Large intestine (tissue), 12 donors: ENCODE measurements at places on chromosomes 3 and 15. TPM values are rescaled to one million over a fixed set of nuclear protein-coding genes. Genes with fewer than 3 reads are reported as not detected.

Gene ARGFX
- not detected for polyA plus RNA-seq

- H3K27me3 ChIP-seq: no peaks in the 10 kb centered on the region
- no peak overlapping the region for H3K27ac ChIP-seq
- DNase-seq: no peak
- no peaks in the 10 kb centered on the region for H3K4me1 ChIP-seq
These were observed 237.2 kb downstream of the MBNL1 start for GRCh38 chr3:152505926-152506325.

Gene LRRC58
- polyA plus RNA-seq: 23.0 TPM

- no peaks in the 10 kb centered on the region for H3K27me3 ChIP-seq
- no peaks in the 10 kb centered on the region for H3K36me3 ChIP-seq
- H3K4me1 ChIP-seq: no peaks in the 10 kb centered on the region
- no peak overlapping the region for H3K4me3 ChIP-seq
These were observed 872.9 kb downstream of the NAALADL2 start for GRCh38 chr3:175732017-175732416.

DNA sequence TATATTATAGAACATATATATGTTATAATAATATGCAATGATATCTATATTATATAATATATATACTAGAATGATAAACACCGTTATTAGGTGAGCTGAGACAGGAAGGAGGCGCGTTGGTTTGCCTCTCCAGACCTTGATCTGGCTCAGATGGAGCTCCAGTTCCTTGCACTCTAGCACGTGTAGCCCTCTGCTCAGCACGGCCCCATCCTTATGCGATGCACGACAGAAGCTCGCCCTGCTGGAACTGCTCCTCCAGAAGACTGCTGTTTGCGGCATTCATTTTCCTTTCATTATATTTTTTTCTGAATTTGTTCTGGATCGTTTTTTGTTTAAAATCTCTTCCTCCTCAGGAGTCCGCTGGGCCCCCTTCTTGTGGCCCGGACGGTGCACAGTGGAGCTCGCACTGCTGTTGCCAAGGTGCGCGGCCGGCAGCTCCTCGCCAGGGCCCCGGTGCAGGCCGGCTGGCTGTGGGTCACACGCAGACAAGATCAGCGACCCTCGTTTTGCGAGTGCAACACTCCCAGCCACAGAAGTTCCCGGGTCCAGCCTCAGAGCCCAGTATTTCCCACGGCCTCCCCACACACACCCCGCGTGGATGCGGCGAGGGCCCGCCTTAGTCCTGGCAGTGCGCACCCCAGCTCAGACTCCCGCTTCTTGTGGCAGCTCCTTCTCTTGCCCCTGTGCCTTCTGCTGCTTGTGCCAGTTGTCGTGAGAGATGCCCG lies 112.2 kb downstream of the CHL1 start:
- H3K27me3 ChIP-seq: peaks cover 3% of the 10 kb centered on the region
- H3K27ac ChIP-seq: no peak overlapping the region
- no peaks in the 10 kb centered on the region for H3K36me3 ChIP-seq
- H3K4me1 ChIP-seq: no peaks in the 10 kb centered on the region
- no peak for DNase-seq
- no peak overlapping the region for H3K4me3 ChIP-seq

DNA sequence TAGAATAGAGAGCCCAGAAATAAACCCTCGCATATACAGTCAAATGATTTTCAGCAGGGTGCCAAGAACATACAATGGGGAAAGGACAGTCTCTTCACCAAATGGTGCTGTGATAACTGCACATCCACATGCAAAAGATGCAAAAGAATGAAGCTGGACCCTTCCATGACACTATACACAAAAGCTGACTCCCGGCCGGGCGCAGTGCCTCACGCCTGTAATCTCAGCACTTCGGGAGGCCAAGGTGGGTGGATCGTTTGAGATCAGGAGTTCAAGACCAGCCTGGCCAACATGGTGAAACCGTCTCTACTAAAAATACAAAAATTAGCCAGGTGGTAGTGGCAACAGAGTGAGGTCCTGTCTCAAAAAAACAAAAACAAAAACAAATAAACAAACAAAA lies 43.2 kb upstream of the IQSEC1 start:
- H3K36me3 ChIP-seq: no peaks in the 10 kb centered on the region
- H3K4me3 ChIP-seq: no peak overlapping the region
- peaks cover 13% of the 10 kb centered on the region for H3K27me3 ChIP-seq
- H3K27ac ChIP-seq: no peak overlapping the region
- H3K4me1 ChIP-seq: no peaks in the 10 kb centered on the region

Gene FBXL2
- 27.7 TPM for polyA plus RNA-seq

DNA sequence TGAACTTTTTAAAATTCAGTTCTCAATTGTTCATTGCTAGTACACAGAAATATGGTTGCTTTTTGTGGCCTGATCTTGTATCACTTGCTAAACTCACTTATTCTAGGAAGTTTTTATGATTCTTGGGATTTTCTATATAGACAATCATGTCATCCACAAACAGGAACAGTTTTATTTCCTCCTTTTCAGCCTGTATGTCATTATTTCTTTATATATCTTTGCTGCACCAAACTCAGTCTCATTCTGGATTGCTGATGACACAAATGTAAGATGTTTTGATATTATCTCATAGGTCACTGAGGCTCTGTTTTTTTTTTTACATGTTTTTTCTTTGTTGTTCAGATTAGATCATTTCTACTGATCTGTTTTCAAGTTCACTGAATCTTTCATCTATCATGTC lies 71.7 kb downstream of the TTBK2 start:
- no peak overlapping the region for H3K27ac ChIP-seq
- no peaks in the 10 kb centered on the region for H3K27me3 ChIP-seq
- no peak overlapping the region for H3K4me3 ChIP-seq
- H3K4me1 ChIP-seq: no peaks in the 10 kb centered on the region
- H3K36me3 ChIP-seq: peaks cover 7% of the 10 kb centered on the region

DNA sequence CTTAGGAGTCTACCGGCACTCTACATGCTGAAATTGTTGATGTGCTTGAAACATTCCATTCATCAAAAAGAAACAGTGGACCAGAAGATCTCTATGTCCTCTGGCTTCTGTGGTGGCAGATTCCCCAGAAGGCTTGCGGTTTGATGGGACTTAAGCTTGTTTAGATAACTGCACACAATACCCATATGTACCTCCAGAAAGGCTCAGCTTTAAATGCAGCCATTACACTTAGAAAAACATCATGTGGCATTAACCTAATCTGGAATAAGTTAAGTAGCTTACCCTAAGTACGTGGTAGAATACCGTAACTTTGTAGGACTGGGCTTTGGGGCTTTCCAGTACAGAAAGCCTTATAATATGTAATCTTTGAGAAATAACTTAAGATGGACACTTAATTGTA lies 187.3 kb downstream of the RBMS3 start:
- H3K27ac ChIP-seq: no peak overlapping the region
- no peaks in the 10 kb centered on the region for H3K4me1 ChIP-seq
- no peak overlapping the region for H3K4me3 ChIP-seq
- no peak for DNase-seq
- H3K27me3 ChIP-seq: no peaks in the 10 kb centered on the region
- H3K36me3 ChIP-seq: no peaks in the 10 kb centered on the region

DNA sequence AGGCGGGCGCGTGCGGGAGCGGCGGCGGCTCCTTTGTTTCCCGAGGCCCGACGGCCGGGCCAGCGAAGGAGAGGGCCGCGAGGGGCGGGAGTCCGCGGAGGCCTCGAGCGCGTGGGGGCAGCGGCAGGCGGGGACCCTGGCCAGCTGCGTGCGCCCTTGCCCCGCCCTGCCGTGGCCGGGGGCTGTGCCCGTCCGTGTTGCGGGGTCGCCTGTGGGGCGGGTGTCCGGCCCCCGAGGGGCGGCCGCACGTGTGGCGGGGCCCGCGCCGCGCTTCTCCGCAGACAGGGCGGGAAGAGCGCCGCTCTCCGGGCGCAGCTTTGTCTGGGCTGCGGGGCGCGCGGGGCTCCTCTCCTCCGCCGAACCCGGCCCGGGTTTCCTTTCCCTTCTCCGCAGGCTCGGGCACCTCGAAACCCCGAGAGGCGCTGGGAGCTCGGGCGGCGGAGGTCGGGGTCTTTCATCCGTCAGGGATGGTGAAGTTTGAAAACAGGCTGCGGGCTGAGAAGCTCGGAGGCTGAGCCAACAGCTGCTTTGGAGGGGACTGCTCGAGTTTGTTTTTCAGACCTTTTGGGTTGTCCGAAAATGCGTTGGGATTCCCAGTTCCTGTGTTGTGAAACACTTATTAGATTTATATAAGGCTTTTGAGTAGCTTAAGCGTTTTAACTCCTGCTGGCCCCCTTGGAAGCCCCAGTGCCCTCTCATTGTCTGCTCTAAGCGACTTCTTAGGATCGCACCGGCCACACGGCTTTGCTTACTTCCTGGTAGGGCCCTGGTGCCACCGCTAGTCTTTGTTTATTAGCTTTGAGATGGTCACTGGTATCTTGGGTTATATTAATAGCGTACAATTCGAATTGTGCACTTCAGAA lies 817 bp downstream of the USP3 start:
- H3K27ac ChIP-seq: peak overlapping the region; percentile 91
- no peaks in the 10 kb centered on the region for H3K27me3 ChIP-seq
- peaks cover 45% of the 10 kb centered on the region for H3K4me1 ChIP-seq
- H3K4me3 ChIP-seq: peak overlapping the region; percentile 90

DNA sequence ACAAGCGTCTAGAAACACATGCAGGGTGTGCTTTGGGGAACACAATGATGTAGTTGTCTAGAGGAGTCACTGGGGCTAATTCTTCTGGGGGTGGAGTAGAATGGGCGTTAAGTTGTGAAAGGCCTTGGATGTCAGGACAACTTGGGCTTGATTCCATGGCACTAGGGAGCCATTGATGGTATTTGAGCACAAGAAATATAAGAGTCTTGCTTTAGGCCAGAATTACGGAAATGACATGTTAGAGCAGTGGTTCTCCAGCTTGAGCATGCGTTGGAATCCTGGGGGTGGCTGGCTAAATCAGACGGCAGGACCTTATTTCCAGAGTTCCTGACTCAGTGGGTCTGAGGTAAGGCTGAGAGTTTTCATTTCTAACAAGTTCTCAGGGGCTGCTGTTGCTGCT lies 29.2 kb upstream of the SMAD6 start:
- H3K27ac ChIP-seq: no peak overlapping the region
- no peak for DNase-seq
- H3K4me1 ChIP-seq: peaks cover 10% of the 10 kb centered on the region
- H3K27me3 ChIP-seq: no peaks in the 10 kb centered on the region
- H3K4me3 ChIP-seq: no peak overlapping the region

Gene CTXN2
- polyA plus RNA-seq: 0.10 TPM

- peaks cover 34% of the 10 kb centered on the region for H3K4me1 ChIP-seq
- peak overlapping the region; percentile 80 for H3K27ac ChIP-seq
- H3K36me3 ChIP-seq: peaks cover 7% of the 10 kb centered on the region
- no peak overlapping the region for H3K4me3 ChIP-seq
These were observed 47.0 kb downstream of the ZNF609 start for GRCh38 chr15:64507293-64507802.

- peaks cover 40% of the 10 kb centered on the region for H3K36me3 ChIP-seq
- H3K27ac ChIP-seq: no peak overlapping the region
- H3K4me3 ChIP-seq: no peak overlapping the region
- H3K27me3 ChIP-seq: peaks cover 4% of the 10 kb centered on the region
- peaks cover 3% of the 10 kb centered on the region for H3K4me1 ChIP-seq
These were observed 16.9 kb downstream of the C3orf22 start for GRCh38 chr3:126541628-126542339.

GRCh38 chr15:89136818-89137772 lies 48.8 kb downstream of the ABHD2 start:
- no peak overlapping the region for H3K4me3 ChIP-seq
- no peak for DNase-seq
- no peaks in the 10 kb centered on the region for H3K27me3 ChIP-seq
- no peak overlapping the region for H3K27ac ChIP-seq
- H3K4me1 ChIP-seq: no peaks in the 10 kb centered on the region
- H3K36me3 ChIP-seq: peaks cover 19% of the 10 kb centered on the region

- no peaks in the 10 kb centered on the region for H3K27me3 ChIP-seq
- H3K4me1 ChIP-seq: no peaks in the 10 kb centered on the region
These were observed 35.1 kb downstream of the UMPS start for GRCh38 chr3:124765197-124765840.

- no peak for DNase-seq
- H3K4me1 ChIP-seq: no peaks in the 10 kb centered on the region
- H3K36me3 ChIP-seq: no peaks in the 10 kb centered on the region
- no peak overlapping the region for H3K27ac ChIP-seq
- H3K27me3 ChIP-seq: no peaks in the 10 kb centered on the region
- H3K4me3 ChIP-seq: no peak overlapping the region
These were observed 289.0 kb downstream of the SLC9A9 start for GRCh38 chr3:143559296-143559695.

Gene RAF1
- polyA plus RNA-seq: 88.4 TPM

DNA sequence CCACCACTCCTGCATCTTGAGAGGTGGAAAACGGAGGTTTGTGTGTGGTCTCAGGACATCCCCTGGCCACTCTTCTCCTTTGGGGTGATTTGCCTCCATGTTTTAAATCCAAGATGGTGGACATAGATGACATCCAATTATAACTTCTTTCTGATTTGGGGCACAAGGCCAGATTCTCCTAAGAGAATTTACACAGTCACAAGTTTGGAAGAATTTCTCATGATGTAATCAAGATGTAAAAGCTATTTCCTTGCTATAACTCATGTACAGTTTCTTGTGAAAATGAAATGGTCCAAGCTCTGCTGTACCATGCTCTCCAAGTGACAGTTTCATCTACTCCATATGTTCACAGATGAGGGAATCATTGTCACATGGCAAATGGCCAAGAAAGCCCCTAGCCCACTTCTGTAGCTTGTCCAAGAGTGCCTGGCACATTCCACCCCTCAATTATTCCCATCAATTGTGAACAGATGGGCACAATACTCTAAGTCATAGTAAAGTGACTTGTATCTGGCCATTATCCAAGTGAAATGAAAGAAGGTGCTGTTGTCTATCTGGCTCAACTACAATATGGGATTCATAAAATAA lies 134.6 kb upstream of the ROPN1 start:
- no peaks in the 10 kb centered on the region for H3K36me3 ChIP-seq
- no peak overlapping the region for H3K27ac ChIP-seq
- no peaks in the 10 kb centered on the region for H3K4me1 ChIP-seq
- H3K27me3 ChIP-seq: peaks cover 3% of the 10 kb centered on the region
- H3K4me3 ChIP-seq: no peak overlapping the region
- DNase-seq: no peak

Gene CKMT1B
- polyA plus RNA-seq: 15.3 TPM

- no peak overlapping the region for H3K4me3 ChIP-seq
- H3K36me3 ChIP-seq: no peaks in the 10 kb centered on the region
- DNase-seq: no peak
- no peak overlapping the region for H3K27ac ChIP-seq
- H3K4me1 ChIP-seq: no peaks in the 10 kb centered on the region
These were observed 155.6 kb downstream of the NECTIN3 start for GRCh38 chr3:111227216-111227615.

Gene ARIH1
- 81.2 TPM for polyA plus RNA-seq

Gene WDR49
- polyA plus RNA-seq: 0.13 TPM

Gene MAGI1
- polyA plus RNA-seq: 31.2 TPM

- no peak for DNase-seq
- no peak overlapping the region for H3K4me3 ChIP-seq
These were observed 121.2 kb downstream of the TLE3 start for GRCh38 chr15:69976366-69976994.

DNA sequence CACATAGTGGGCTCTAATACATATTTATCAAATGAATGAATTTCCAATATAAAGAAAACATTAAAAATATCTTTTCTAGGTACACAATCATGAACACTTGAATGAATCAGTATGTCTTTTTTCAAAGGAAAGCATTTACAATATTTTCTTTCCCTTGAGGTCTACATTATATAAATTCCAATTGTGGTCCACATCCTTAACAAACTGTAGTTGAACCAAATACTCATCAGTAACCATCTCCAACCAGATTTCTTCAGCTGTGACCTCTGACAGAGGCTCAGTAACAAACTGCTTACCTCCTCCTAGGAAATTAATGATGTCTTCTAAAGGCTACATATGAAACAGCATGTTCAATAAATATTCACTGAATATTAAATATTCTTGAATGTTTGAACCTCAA lies 58.8 kb downstream of the CFAP20DC start:
- H3K4me1 ChIP-seq: no peaks in the 10 kb centered on the region
- H3K4me3 ChIP-seq: no peak overlapping the region
- no peaks in the 10 kb centered on the region for H3K36me3 ChIP-seq
- no peak for DNase-seq
- H3K27ac ChIP-seq: no peak overlapping the region

Gene KATNBL1
- 59.4 TPM for polyA plus RNA-seq

Gene GUCA1C
- polyA plus RNA-seq: not detected

Gene SAMD7
- not detected for polyA plus RNA-seq
